ENCODE measurements at places on chromosomes 6 and 20.

DNA sequence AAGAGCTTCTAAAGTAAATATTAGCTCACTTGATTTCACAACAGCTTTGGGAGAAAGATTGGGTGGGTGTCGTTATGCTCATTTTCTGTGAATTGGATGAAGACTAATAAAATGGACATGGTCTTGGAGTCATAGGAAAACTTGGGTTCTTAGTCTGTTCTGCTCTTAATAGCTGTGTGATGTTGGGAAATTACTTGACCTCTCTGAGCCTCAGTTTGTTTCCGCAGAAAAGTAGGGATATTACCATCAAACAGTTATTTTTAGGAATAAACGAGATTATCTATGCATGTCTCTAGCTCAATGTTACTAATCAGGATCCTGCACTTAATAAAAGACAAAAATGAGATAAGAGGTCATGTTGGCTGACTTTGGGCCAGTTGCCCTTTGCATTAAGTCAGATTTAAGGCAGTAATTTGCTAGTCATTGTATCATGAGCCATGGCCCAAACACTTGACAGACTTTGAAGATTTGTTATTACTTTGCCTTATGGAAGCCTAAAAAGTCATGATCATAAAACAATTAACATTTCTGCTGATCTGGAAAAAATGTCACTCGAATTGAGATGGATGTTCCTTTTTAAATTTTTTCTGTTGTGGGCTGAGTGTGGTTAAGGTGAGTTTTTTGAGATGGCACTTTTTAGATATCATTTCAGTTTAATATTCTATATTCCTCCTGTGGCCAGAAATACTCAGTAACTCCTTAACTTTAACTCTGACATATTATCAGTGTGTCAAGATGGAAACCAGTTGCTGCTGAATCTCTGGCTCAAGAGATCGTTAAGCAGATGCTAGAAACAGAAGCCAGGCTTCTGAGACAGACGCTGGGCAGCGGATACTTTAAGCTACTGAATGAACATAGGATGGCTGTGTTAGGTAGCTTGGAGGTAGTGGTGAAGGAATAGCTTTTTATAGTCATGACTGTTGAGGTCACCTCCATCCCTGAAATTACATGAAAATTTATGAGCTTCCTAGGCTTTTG is 291.6 kb downstream of the PHF3 start:
- no peak for DNase-seq

DNA sequence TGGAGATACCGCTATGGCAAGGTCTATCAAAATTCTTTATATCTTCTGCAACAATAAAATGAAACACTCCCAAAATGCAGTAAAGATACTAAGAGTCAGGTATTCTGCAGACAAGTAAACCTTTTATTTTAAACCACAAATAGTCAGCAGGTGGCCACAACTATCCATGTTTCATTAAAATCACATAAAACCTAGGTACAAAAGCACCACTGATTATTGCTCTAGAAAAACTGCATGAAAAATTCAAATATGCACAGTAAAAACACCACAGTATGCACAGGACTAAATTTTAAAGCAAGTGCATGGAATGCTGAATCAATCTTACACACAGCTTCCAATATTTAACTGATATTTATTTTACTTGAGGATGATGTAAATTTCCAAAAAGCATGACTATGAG is 33.3 kb downstream of the HMGN3 start:
- DNase-seq: no peak

- DNase-seq: no peak
Observed at GRCh38 chr20:31693987-31694661, 28.5 kb downstream of the BCL2L1 start.

DNA sequence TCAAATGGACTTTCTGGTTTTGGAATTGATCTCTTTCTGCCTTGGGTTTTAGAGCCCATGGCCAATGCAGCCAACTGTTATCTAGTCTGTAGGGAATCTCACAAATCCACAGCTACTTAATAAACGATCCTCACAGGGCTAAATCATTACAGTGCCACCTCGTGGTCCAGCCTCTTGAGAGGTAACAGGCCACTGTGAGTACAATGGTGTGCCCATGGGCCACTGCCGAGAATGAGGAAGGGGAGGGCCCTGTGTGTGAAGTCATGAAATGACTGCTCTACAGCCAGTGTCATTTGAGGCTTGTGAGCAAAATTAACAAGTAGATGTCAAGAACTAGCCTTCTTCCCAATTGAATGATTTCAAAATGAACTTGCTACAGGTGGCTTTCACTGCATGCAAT is 54.3 kb upstream of the GMPR start:
- no peak for DNase-seq

DNA sequence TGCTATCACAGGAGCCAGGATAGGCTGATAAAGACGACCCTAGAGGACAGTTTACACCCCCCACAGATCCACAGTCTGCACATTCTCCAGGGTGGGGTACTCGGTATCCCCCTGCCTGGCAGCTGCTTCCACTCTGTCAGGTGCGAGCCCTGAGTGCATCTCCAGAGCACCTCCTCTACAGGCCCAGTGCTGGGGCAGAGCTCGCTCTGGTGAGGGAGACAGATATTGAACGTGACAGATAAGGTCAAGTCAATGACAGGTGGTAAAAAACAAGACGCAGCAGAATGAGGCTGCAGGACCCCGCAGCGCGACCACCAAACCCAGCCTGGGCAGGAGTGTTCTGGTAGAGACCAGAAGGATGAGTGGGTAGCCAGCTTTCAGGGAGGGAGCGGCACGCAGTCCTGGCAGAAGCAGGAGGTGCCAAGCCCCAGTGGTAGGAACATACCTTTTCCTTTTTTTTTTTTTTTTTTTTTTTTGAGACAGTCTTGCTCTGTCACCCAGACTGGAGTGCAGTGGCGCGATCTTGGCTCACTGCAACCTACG is 12.4 kb upstream of the MYL9 start:
- DNase-seq: no peak

GRCh38 chr6:142702501-142703460 is 242.2 kb downstream of the HIVEP2 start:
- no peak for DNase-seq

- no peak for DNase-seq
Observed at GRCh38 chr20:50026746-50027575, 44.2 kb downstream of the SNAI1 start.

DNA sequence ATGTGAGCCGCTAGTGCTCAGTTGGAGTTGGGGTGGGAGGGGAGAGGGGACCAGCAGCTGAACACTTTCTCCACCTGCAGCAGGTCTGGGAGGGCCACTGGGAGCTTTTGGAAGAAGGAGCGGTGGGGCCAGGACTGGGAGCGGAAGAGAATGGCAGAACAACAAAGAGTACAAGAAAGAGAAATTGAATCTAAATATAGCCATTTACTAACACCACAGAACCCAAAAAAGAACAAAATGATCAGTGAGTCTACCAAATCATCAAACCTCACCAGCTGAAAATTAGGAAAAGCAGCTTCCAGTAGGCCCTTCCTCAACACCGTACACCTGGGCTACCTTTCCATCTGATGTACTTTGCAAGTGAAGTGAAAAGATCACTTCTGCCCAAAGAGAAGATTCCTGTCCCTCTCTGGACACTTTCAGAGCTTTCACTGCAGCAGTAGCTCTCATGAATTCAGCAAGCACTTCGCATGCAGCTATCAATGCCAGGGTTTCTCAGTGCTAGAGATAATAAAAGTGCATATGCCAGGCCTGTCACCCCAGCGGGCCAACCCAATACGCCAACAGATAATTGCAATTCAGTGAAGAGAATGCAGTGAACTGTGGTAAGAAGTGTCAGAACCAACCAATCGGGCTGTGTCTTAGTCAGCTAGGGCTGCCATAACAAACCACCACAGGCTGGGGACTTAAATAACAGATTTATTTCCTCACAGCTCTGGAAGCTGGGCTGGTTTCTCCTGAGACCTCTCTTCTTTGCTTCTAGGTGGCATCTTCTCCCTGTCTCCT is 597 bp downstream of the LY86 start:
- DNase-seq: no peak

DNA sequence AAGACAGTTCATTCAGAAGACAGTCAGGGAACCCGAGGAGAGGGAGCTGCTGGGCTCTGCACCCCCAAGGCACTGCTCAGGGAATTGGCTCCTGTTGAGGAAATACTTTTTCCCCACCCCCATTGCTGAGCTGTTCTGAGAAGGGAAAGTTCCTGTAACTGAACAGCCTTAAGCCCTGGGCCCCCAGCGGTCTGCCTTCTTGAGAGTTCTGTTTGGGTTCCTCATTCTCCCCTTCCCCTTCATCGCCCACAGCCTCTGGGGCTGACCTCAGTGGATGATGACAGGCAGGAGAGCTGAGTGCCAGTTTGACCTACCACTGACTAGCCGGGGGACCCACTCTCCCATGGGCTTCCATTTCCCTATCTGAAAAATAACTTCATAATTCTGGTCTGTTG is 10.7 kb downstream of the HCK start:
- no peak for DNase-seq

DNA sequence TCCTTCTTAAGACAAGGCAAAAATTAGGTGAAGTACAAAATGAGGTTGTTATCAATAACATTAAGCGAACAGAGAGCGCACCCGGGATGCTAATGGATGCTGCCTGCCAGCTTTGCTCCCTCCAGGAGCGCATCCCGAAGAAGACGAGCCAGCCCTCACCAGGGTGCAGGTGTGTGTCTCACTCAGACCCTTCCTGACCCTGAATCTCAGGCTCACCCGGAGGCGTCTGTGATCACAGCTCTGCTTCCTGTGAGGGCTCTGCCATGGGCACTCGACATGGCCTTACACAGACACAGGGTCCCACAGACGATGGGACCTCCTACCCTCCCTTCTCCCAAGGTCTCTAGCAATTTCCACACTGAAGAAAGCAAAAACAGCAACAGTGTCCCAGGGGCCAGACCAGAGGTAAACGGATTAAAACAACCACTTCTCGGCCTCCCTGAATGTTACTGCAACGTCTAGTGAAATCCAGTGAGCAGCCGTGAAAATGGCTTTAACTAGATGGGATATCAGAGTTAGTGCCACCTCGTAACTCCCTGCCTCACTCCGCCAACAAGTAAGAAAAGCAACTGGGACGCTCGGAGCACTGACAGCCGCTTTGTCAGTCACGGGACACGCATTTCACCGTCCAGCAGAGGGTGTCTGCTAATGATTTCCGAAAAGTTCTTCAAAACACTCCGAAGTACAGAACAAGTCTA is 11.7 kb downstream of the ZBTB46 start:
- no peak for DNase-seq

- no peak for DNase-seq
Observed at GRCh38 chr6:88561954-88562315, 395.8 kb upstream of the CNR1 start.

DNA sequence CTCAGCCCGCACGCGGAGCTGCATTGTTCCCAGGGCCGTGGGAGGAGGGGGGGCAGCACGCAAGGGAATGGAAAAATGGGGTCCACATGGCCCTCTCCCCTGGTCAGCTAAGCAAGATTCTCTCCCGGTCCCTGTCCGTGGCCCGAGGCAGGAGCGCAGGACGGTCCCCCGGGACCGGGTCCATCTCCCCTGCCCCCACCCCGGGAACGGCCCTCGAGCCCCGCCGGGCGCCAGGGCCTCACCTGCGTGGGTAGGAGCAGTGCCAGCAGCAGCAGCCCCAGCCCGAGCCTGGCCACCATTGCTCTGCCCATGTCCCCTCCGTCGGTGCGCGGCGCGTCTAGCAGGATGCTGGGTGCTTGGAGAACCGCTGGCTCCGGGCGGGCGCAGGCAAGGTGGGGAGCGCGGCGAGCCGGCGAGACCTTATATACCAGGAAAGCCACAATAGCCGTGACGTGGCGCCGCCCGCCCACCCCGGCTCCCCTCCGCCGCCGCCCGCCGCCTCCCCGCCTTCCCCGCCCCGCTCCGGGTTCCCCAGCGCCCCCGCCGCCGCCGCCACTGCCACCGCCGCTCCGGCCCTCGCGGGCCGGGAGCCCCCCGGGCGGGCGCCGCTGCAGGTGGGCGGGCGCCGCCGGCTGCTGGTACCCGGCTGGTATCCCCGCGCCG is at the start of gene CD24:
TSS of gene CD24 (minus strand) at position 394 of the 663 bp plus-strand sequence. CDS start at position 311, 83 bp downstream.
- DNase-seq: no peak

DNA sequence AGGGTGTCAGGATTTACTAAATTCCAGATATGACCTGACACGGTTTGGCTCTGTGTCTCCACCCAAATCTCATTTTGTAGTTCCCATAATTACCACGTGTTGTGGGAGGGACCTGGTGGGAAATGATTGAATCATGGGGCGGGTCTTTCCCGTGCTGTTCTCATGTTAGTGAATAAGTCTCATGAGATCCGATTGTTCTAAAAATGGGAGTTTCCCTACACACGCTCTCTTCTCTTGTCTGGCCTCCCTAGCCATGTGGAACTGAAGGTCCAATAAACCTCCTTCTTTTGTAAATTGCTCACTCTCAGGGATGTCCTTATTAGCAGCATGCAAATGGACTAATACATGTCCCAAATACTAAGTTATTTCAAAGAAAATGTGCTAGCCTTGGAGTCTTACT is 121.1 kb downstream of the CENPW start:
- DNase-seq: no peak

GRCh38 chr6:15399641-15400470 is 154.0 kb downstream of the JARID2 start:
- DNase-seq: no peak

DNA sequence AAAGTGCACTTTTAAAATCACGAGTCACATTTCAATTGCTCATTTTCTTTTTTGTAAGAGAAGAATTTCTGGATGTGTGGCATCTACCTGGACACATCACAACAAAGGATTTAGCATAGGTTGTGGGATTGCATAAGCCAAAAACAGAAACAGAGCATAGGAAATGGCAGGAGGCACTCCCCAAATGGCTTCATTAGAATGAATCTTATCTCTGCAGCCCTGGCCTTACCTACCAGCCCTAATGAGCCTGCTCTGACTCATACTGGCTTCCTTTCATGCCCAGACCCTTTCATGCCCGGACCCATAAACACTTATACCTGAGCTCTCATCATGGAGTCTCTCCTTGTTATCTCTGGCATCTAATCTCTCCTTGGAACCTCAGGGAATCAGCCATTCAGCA is 23.9 kb upstream of the SPTLC3 start:
- no peak for DNase-seq

DNA sequence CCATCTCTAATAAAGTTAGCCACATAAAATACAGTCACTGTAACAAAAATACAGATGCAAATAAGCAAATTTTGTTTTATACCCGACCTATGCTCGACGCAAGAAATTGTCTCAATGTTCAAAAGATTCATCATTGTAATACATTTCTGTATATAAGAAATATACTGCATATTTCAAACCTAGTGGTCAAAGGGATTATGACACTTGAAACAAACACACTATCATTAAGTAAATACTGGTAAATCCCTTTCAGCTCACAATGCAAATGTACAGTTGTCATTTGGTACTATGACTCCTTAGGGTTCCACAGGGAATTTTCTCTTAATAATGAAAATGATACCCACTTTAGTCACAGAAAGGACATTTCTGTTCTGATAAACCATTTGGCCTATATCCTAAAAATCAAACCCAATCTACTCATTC is 2.2 kb downstream of the HIVEP2 start:
- no peak for DNase-seq

DNA sequence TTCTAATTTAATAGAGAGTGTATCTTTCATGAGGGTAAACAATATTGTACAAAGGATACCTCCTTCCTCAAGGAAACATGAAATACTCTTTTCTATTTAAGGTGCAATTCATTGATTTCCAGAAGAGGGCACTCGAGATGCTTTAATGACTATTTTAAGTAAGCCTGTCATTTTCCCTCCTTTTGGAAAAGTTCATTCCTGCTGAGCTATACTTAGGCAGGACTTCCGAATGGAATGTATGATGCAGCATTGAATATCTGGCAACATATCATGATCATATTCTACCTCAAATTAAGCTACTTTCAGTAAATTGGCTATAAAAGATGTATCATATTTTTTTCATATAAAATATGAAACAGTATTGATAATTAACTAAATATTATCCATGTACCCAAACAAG is 5.0 kb downstream of the DST start:
- DNase-seq: no peak

GRCh38 chr6:142857796-142858555 is 87.0 kb downstream of the HIVEP2 start:
- no peak for DNase-seq

GRCh38 chr6:17478223-17478907 is 85.0 kb downstream of the CAP2 start:
- DNase-seq: no peak
